ENCODE measurements at places on chromosomes 7 and 10. TPM values are rescaled to one million over a fixed set of nuclear protein-coding genes. Genes with fewer than 3 reads are reported as not detected.

- no peak for DNase-seq
Observed at GRCh38 chr7:103541947-103542346, 95.9 kb upstream of the SLC26A5 start.

- DNase-seq = no peak
Observed at GRCh38 chr10:1043532-1043995, 5.4 kb downstream of the IDI1 start.

DNA sequence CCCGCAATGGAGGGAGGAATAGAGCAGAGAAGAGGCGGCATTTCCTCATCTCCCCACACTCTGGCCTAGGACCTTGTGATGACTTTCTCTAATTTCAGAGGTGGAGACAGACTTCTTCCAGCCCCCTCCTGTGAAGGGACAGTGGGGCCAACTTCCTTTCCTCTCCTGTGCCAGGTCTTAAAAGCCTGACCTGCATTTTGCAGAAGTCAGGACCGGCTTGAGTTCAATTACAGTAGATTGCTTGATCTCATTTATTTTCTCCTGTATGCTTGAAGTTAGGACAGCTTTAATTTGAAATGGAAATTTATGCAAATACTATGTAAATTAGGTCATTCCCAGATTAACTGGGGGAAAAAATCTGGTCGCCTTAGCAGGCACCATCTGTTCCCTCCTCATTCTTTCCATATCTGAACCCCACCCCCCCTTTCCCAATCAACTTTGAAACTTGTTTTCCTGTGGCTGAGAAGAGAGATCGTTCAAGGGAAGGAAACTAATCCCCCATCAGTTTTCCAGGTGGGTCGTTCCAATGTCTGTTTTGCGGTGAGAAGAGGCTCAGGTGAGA is 57.1 kb downstream of the SYPL1 start:
- DNase-seq = no peak

- no peak for DNase-seq
Observed at GRCh38 chr7:94067506-94067905, 63.4 kb upstream of the BET1 start.

- DNase-seq = no peak
Observed at GRCh38 chr10:70990681-70991080, 102.3 kb upstream of the PCBD1 start.

GRCh38 chr10:94150541-94151184 is 156.9 kb downstream of the PLCE1 start:
- no peak for DNase-seq

GRCh38 chr10:95422233-95422632 is 131.4 kb upstream of the PDLIM1 start:
- DNase-seq = no peak

Gene C1QL3
- not detected for total RNA-seq

Gene UPK3B
- 0.53 TPM for total RNA-seq

Gene SGMS1
- 21.3 TPM for total RNA-seq

Gene LUC7L2
- total RNA-seq = 43.5 TPM
